Psoas muscle (tissue), 8 donors: ENCODE measurements at places on chromosomes 7 and 10.

DNA sequence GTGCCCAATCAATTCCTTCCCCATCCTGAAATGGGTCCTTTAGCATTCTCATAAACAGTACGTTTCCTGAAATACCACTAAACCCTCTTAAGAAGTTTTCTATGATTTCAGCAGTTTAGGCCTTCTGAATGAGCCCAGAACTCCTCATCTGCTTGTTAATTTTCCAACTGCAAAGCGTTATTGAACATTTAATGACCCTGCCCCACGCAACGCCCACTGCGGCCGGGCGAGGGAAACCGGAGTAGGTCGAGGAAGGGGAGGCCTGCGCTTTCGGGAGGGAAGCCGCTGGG is 608 bp upstream of the UBN2 start:
- DNase-seq: no peak

DNA sequence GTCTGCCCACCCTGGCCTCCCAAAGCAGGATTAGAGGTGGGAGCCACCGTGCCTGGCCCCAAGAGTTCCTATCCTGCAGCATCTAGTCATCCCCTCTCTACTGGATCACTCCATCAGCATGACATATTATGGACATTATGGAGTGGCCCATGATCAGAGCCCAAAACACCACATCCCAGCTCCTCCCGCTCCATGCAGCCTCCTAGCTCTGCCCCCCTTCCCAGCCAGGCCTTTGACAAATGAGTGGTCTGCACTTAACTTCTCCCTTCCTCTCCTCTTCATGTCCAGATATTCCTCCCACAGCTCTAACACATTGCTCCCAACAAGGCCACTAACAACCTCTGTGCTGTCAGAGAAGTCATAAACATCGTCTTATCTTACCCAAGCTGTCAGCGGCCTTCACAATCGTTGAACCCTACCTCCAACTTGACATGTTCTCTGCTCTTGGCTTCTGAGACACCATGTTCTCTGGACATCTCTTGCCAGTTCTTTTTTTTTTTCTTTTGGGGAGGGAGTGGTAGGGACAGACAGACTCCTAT is 187.6 kb downstream of the NSUN6 start:
- DNase-seq: no peak

GRCh38 chr7:47066976-47067614 is 514.8 kb downstream of the TNS3 start:
- DNase-seq: no peak

- DNase-seq: no peak
Measured at GRCh38 chr10:33861016-33861704, 526.7 kb upstream of the NRP1 start.

- DNase-seq: no peak
Measured at GRCh38 chr10:66281327-66281726, 644.5 kb upstream of the LRRTM3 start.
